ENCODE measurements at places on chromosomes 1 and 21. TPM values are rescaled to one million over a fixed set of nuclear protein-coding genes. Genes with fewer than 3 reads are reported as not detected.
A peak's percentile ranks its signal among the peaks of the same experiment; 100 is the strongest.

GRCh38 chr1:114075546-114076242 lies 78.0 kb downstream of the SYT6 start:
- H3K36me3 ChIP-seq: no peaks in the 10 kb centered on the region
- H3K27me3 ChIP-seq: no peaks in the 10 kb centered on the region
- no peak overlapping the region for H3K27ac ChIP-seq

DNA sequence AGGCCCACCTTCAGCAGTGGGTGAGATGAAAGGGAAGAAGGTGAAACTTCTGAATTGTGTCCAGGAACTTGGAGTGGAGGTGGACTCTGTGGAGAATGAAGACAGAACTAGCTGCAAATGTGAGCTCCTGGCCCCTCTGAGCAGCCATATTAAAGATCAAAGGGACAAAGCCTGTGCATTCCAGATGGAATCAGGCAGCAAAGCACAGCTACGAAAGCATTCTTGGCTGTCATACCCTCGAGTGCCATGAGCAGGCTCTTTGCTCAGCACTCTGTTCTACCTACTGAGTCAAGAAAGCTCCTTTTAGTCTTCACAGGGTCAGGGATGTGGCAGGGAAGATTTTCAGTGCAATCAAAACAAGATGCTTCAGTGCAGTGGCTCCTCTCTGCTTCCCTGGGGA lies 86.3 kb upstream of the TSPAN2 start:
- H3K4me1 ChIP-seq: no peaks in the 10 kb centered on the region
- peak overlapping the region; percentile 22 for H3K27ac ChIP-seq
- no peaks in the 10 kb centered on the region for H3K27me3 ChIP-seq
- DNase-seq: no peak
- no peaks in the 10 kb centered on the region for H3K36me3 ChIP-seq

DNA sequence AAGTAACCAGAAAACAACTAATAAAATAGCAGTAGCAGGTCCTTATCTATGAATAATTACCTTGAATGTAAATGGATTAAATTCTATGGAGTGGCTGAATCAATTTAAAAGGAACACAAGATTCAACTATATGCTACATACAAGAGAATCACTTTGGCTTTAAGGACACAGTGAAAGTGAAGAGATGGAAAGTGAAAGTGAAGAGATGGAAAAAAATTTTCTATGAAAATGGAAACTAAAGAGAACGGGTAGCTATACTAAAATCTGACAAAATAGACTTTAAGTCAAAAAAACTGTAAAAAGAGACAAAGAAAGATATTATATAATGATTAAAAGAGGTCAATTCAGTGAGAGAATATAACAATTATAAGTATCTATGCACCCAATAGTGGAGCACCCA lies 54.7 kb downstream of the C1orf185 start:
- H3K4me1 ChIP-seq: no peaks in the 10 kb centered on the region
- H3K4me3 ChIP-seq: no peak overlapping the region
- no peak overlapping the region for H3K27ac ChIP-seq

GRCh38 chr1:65276197-65276939 lies 33.0 kb upstream of the DNAJC6 start:
- no peaks in the 10 kb centered on the region for H3K36me3 ChIP-seq
- H3K27me3 ChIP-seq: no peaks in the 10 kb centered on the region
- no peak overlapping the region for H3K4me3 ChIP-seq
- peaks cover 2% of the 10 kb centered on the region for H3K4me1 ChIP-seq
- H3K27ac ChIP-seq: no peak overlapping the region

DNA sequence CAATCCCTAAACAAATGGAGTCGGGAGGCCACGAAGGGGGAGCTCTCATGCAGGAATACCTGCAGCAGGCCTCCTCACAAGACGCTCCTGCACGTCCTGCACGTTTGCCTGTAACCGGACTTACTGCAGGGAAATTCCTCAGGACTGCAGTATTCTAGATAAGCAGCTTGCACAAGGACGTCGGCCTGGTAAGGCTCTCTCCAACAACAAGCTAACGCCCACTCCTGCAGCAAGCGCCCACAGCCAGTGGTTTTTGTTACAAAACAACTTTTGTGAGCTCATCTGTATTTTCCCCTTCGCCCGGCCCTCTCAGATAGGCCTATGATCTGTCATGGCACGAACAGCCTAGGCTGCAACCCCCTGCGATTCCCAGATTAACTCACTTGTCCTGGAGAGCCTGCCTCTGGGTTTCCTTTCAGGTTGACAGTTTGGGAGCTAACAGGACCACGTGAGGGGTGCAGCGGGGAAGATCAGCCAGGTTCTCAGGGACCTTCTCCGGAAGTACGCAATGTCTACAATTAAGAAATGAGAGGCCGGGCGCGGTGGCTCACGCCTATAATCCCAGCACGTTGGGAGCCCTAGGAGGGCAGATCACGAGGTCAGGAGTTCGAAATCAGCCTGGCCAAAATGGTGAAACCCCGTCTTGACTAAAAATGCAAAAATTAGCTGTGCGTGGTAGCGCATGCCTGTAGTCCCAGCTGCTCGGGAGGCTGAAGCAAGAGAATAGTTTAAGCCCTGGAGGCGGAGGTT lies 921 bp upstream of the MIB2 start:
- peaks cover 34% of the 10 kb centered on the region for H3K36me3 ChIP-seq
- H3K27ac ChIP-seq: peak overlapping the region; percentile 100
- peak overlapping the region; percentile 99 for H3K4me3 ChIP-seq
- DNase-seq: no peak

GRCh38 chr1:52552236-52552504 lies 722 bp downstream of the TUT4 start:
- no peaks in the 10 kb centered on the region for H3K27me3 ChIP-seq
- peak overlapping the region; percentile 87 for H3K4me3 ChIP-seq
- peak overlapping the region; percentile 95 for H3K27ac ChIP-seq
- no peaks in the 10 kb centered on the region for H3K4me1 ChIP-seq
- H3K36me3 ChIP-seq: no peaks in the 10 kb centered on the region

DNA sequence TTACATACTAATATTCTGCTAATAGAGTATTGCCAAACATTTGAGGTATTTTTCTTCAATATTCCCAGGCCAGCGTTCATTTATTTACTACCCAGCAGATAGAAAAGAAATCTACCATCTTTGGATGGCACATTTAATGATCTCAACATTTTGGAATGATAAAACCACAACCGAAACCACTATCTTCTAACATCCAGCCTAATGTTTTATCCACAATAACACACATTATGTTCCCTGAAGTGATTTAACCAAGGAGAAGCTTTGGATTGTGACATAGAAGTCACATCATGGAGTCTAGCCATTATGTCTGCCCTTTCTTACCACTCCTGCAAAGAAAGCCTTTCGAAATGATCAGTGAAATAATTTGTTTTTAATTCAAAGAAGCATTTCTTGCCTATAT lies 497.1 kb upstream of the PLXNA2 start:
- H3K4me3 ChIP-seq: no peak overlapping the region
- H3K27ac ChIP-seq: no peak overlapping the region
- no peaks in the 10 kb centered on the region for H3K4me1 ChIP-seq
- no peaks in the 10 kb centered on the region for H3K36me3 ChIP-seq

GRCh38 chr1:244150071-244150470 lies 99.0 kb downstream of the ZBTB18 start:
- DNase-seq: no peak
- no peaks in the 10 kb centered on the region for H3K36me3 ChIP-seq
- peaks cover 3% of the 10 kb centered on the region for H3K4me1 ChIP-seq
- H3K27ac ChIP-seq: no peak overlapping the region

DNA sequence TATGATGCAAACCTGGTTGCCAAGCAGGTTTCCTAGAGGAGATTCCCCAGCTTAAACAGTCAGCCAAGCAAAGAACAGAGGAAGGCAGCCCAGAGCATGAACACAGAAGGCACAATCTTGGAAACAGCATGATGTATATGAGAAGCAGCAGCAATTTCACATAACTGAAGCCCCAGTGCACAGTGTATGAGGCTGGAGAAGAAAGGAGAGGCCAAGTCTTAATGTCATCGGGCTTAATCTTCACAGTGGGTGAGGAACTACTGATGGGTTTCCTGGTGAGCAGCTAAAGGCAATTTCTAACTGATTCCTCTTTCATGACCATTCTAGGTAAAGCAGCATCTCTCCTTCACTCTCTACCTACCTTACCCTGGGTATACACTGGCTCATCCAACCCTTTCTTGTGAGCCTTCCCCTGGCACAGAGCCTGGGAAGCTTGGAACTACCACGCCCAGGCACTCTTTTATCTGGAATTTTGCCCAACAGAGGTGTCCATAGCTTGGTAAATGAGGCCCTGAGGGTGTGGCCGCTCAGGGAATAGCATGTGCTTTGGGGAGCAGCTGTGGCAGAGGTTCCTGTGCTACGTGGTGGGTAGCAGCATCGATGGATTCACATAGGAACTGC lies 22.0 kb downstream of the FYB2 start:
- peaks cover 6% of the 10 kb centered on the region for H3K4me1 ChIP-seq
- H3K4me3 ChIP-seq: no peak overlapping the region
- H3K27me3 ChIP-seq: no peaks in the 10 kb centered on the region
- no peak overlapping the region for H3K27ac ChIP-seq
- no peak for DNase-seq

NPPA gene
- total RNA-seq: 0.61 TPM

SLAMF8 gene
- total RNA-seq: 0.17 TPM

SPRR2G gene
- not detected for total RNA-seq

BATF3 gene
- total RNA-seq: 2.7 TPM

CLCN6 gene
- total RNA-seq: 16.5 TPM

Measured in spinal cord (tissue), 10 donors.